ENCODE measurements at places on chromosomes 11 and 22. TPM values are rescaled to one million over a fixed set of nuclear protein-coding genes. Genes with fewer than 3 reads are reported as not detected.
A peak's percentile ranks its signal among the peaks of the same experiment; 100 is the strongest.

The HBG1 gene
- 3.6 TPM for total RNA-seq

The TRPC6 gene
- total RNA-seq = not detected

The APOA4 gene
- total RNA-seq = not detected

GRCh38 chr11:128551058-128551457 is 36.3 kb downstream of the ETS1 start:
- no peak overlapping the region for H3K27ac ChIP-seq
- no peaks in the 10 kb centered on the region for H3K4me1 ChIP-seq
- H3K36me3 ChIP-seq = no peaks in the 10 kb centered on the region
- H3K27me3 ChIP-seq = peaks cover 5% of the 10 kb centered on the region
- no peak overlapping the region for H3K4me3 ChIP-seq

- no peak overlapping the region for H3K4me3 ChIP-seq
- H3K27ac ChIP-seq = no peak overlapping the region
- no peaks in the 10 kb centered on the region for H3K4me1 ChIP-seq
Measured at GRCh38 chr11:44972746-44973435, 22.2 kb upstream of the TP53I11 start.

GRCh38 chr22:44407987-44408828 is 89.8 kb downstream of the RTL6 start:
- H3K4me3 ChIP-seq = no peak overlapping the region
- DNase-seq = no peak
- no peak overlapping the region for H3K27ac ChIP-seq
- H3K4me1 ChIP-seq = no peaks in the 10 kb centered on the region
- H3K27me3 ChIP-seq = no peaks in the 10 kb centered on the region

- no peaks in the 10 kb centered on the region for H3K4me1 ChIP-seq
- no peaks in the 10 kb centered on the region for H3K27me3 ChIP-seq
Measured at GRCh38 chr11:94964934-94965333, 8.4 kb downstream of the CWC15 start.

- H3K36me3 ChIP-seq = peaks cover 14% of the 10 kb centered on the region
- H3K4me3 ChIP-seq = no peak overlapping the region
- no peak overlapping the region for H3K27ac ChIP-seq
- no peaks in the 10 kb centered on the region for H3K4me1 ChIP-seq
- DNase-seq = no peak
- no peaks in the 10 kb centered on the region for H3K27me3 ChIP-seq
Measured at GRCh38 chr22:29353286-29353685, 35.1 kb downstream of the AP1B1 start.

DNA sequence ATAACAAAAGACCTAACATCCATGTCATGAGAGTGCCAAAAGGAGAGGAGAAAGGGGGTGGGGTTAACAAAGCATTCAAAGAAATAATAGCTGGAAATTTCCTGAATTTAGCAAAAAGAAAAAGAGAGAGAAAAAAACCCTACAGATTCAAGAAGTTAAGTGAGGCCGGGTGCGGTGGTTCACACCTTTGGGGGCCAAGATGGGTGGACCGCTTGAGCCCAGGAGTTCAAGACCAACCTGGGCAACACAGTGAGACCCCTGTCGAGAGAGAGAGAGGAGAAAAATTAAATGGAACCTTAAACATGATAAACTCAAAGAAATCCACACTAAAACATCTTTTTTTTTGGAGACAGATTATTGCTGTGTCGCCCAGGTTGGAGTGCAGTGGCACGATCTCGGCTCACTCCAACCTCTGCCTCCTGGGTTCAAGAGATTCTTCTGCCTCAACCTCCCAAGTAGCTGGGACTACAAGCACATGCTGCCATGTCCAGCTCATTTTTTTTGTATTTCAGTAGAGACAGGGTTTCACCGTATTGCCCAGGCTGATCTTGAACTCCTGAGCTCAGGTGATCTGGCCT is 8.9 kb upstream of the CLDN5 start:
- H3K4me1 ChIP-seq = peaks cover 1% of the 10 kb centered on the region
- H3K27ac ChIP-seq = no peak overlapping the region
- H3K27me3 ChIP-seq = no peaks in the 10 kb centered on the region

GRCh38 chr11:78985663-78986062 is 411.0 kb upstream of the NARS2 start:
- no peaks in the 10 kb centered on the region for H3K27me3 ChIP-seq
- no peak overlapping the region for H3K27ac ChIP-seq
- no peak for DNase-seq
- H3K4me1 ChIP-seq = no peaks in the 10 kb centered on the region
- no peaks in the 10 kb centered on the region for H3K36me3 ChIP-seq

DNA sequence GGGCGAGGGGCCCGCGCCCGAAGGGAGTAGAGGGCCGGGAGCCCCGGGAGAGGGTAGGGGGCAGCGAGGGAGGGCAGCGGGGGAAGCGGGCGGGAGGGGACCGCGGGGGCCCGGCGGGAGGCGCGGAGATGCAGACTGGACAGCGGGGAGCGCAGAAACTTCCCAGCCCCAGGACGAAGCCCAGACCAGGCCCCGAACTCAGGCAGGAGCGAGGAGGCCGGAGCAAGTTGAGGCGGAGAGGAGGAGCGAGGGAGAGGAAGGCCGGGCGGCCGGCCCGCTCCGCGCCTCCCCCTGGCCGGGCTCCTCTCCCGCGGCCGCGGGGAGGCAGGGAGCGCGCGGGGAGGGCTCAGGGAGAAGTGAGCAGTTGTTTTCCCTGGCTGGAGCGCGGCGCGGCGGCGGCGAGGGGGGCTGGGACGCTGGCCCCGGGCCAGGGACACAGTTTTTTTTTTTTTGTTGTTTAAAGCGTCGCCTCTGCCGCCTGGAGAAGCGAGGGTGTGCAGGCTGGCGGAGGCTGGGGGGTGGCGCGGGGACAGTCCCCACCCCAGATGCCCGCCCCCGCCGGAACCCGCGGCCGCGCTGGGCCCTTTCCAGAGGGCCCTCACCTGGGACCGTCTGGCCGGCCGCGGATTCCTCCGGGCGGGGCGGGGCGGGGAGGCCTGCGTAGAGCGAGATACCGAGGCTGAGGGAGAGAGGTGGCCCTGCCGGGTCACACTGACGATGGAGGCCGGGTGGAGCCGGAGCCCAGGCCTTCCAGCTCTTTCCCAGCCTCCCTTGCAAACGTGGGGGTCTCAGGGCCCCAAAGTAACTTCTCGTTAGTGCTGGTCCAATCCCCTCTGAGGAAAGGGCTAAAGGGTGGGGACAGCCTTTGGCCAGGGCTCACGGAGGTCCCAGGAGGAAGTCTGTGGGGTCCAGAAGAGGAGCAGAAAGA is at the start of gene LTBP3:
LTBP3 (minus strand) TSS at position 358 of the 928 bp plus-strand sequence. CDS start 400 bp downstream, outside the sequence.
- H3K27me3 ChIP-seq = no peaks in the 10 kb centered on the region
- peaks cover 83% of the 10 kb centered on the region for H3K4me1 ChIP-seq
- H3K4me3 ChIP-seq = peak within 1 kb of the TSS; percentile 64
- H3K27ac ChIP-seq = peak within 1 kb of the TSS; percentile 99
- H3K36me3 ChIP-seq = no peaks in the 10 kb centered on the region
- DNase-seq = no peak

All from HCT116 (cell line).